ENCODE measurements at places on chromosomes 5 and 9.

GRCh38 chr9:2087500-2088313 lies 72.6 kb downstream of the SMARCA2 start:
- DNase-seq = peak; percentile 35

GRCh38 chr5:64865662-64866061 lies 96.9 kb downstream of the CWC27 start:
- DNase-seq = no peak

GRCh38 chr9:5608298-5609225 lies 20.3 kb upstream of the RIC1 start:
- no peak for DNase-seq

GRCh38 chr9:137267933-137268355 lies 9.6 kb upstream of the TOR4A start:
- DNase-seq = no peak

DNA sequence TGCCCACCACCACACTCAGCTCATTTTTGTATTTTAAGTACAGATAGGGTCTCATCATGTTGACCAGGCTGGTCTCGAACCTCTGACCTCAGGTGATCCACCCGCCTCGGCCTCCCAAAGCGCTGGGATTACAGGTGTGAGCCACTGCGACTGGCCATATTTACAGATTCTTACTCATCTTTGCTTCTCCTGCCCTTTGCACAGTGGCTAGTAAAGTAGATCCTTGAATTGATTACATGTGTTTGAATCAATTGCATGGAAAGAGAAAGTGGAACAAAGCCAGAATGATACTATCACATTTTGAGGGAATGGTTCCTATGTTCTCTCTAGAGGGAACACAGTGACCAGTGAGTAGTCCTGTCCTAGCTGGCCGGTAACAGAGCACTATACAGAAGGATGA lies 15.4 kb downstream of the KLF4 start:
- DNase-seq = no peak

DNA sequence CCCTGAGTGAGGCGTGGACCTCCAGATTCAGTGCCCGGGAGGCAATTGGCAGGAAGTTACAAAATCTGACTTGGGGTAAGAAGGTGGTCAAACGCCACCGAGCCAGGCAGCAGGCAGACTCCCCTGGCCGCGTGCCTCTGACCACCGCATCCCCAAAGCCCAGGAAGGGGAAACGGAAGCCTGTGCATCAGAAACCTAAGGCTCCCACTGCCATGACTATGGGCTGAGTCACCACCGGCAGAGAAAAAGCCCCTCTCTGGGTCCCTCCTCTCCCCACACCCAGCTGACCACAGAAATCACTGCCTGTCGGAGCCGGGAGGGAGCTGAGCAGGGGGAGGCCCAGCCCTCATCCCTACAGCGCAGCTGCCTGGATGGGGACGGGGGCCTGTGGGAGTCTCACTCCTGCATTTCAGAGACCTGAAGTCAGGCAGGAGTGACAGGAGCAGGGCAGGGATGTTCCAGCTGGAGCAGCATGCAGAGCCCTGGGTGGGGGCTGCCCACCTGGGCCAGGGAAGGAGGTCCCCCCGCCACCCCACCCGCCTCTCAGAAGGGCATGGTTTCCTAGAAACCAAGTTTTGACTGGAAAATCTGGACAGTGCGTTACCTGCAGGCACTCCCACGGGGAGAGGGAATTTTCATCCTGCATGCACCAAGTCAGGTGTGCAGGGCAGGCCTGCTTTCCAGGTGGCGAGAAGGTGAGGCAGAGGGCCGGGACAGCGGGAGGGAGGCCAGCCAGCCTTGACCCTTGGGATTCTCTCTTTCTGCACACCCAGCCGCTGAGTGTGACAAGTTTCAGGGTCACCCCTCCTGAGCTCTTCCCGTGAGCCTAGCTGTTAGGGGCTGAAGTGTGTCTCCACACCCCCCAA lies 68.2 kb downstream of the LRSAM1 start:
- no peak for DNase-seq

GRCh38 chr5:107487056-107487542 lies 183.6 kb downstream of the EFNA5 start:
- DNase-seq = no peak

- peak; percentile 40 for DNase-seq
These were observed 22.3 kb downstream of the PDE8B start for GRCh38 chr5:77232574-77233358.

DNA sequence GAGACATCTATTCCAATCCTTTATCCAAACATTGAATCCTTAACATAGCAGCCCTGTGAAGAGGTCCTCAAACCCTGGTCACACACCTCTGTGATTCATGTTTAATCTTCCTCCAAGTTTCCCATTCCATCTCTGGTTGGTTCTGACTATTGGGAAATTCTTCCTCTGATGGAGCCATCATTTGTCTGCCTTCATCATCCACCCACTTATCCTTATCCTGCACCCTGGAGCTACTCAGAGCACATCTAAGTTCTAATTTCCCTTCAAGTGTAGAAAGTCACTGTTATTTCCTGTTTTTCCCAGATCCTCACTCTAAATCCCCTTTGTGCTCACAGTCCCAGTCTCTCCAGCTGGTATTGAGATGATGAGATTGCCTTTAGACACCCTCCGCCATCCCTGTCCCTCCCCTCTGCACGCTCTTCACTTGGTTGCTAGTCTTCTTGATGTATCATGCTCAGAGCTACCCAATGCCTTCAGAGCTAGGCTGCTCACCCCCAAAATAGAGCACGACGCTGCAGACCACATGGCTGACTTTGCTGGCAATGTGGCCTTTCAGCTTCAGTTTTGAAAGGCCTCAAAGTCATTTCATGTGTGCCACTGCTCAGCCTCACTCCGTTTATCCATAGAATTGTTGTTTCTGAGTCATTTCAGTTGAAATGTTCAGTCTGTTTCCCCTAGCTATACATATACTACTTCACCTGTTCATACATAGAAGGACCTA lies 154.3 kb downstream of the PALM2AKAP2 start:
- DNase-seq = no peak

GRCh38 chr5:130890610-130891009 lies 274.4 kb downstream of the HINT1 start:
- no peak for DNase-seq

- no peak for DNase-seq
These were observed 36.5 kb downstream of the LPCAT1 start for GRCh38 chr5:1487079-1487764.

DNA sequence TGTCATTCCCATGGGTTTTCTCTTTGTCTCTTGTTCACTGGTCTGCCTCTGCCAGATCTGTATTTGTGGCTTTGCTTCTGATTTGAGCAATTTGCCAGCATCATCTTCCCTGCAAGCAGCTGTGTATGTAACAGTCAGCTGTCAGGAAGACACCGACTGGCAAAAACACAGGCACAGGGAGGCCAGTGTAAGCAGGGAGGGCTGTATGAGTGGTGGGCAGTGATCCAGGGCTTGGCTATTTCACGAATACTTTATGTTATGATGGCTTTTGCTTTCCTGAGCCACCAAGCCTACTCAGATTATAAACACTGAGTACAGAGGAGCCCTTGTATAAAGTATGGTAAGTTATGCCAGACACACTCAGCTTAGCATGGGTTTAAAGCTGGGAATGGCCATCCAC lies 11.6 kb downstream of the BNIP1 start:
- DNase-seq = no peak

DNA sequence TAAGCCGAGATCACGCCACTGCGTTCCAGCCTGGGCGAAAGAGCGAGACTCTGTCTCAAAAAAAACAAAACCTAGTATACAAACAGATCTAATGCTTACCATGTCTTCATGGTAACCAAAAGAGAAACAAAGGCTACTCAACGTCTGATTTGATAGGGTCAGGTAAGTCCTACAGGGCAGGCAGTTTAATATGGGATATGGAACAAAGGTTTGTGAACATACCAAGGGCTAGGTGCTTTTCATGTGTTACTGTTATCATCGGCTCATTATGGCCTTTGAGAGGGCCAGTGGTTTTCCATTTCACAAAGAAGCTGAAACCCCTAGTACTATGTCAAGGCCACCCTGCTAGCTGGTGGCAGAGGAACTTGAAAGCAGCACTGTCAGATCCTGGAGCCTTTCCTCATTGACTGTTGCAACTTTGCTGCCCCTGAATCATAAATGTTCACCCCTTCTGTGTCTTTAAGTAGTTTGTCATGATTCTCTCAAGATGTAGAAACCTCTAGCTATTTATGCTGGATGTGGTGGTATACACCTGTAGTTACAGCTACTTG lies 5.1 kb downstream of the IQGAP2 start:
- DNase-seq = no peak

- DNase-seq = no peak
These were observed 574.5 kb upstream of the TLE4 start for GRCh38 chr9:78997296-78997695.

GRCh38 chr5:168987543-168988300 lies 313.2 kb downstream of the SLIT3 start:
- peak; percentile 91 for DNase-seq

DNA sequence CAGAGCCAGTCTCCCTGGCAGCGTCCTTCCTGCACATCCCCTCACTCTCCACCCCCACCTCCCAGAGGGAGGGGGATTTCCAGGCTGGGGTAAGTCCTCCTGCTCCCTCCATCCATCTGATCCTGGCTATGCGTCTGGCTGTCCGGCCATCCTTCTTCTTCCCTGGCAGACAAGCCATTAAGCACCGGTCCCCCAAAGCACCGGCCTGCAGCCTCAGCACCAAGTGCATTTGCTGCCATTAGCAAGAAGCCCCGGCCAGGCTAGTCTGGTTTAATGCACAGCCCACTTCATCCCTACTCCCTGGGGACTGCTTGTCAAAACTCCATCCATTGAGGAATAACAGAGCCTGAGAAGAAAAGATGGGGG lies 208.7 kb upstream of the IER5L start:
- peak; percentile 79 for DNase-seq

DNA sequence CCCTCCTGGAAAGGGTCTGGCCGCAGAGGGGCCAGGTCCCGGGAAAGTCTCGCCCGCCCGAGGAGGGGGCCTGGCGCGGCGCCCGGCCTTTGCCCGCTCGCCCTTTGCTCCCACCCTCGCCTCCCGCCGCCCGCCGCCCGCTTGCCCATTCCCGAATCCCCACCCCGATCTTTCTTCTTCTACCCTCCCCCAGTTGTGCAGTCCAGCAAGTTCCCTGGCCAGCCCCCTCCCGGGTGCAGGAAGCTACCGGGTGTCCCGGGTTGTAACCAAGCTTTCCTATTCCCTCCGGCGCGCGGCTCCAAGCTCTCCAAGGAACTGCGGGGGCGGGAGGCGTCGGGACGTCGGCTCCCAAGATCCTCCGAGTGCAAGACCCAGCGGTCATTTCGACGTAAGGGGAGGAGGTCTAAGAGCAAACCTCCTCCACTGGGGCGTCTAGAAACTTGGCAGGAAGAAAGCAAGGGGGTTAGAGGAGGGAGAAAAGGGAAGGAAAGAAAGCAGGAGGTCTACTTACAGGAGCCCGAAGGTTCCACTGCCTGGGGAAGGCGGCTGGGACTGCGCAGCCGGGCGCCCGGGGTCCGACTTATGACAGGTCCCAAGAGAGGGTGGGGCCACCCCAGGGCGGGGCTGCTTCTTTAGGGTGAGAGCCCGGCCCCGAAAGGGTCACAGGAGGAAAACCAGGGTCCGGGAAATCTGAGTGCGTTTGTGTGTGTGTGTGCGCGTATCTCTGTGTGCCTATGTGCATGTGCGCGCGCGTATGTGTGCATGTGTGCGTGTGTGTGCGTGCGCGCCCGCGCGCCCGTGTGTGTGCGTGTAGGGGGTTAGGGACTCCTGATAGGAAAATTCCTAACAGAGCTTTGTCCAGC lies at the start of gene PTGR1:
Gene PTGR1, minus strand, starts transcription at position 556 of the 863 bp plus-strand sequence. CDS start 2,225 bp downstream, outside the sequence.
- peak; percentile 95 for DNase-seq

- no peak for DNase-seq
These were observed 209.5 kb downstream of the TSSK1B start for GRCh38 chr5:113225259-113225658.

DNA sequence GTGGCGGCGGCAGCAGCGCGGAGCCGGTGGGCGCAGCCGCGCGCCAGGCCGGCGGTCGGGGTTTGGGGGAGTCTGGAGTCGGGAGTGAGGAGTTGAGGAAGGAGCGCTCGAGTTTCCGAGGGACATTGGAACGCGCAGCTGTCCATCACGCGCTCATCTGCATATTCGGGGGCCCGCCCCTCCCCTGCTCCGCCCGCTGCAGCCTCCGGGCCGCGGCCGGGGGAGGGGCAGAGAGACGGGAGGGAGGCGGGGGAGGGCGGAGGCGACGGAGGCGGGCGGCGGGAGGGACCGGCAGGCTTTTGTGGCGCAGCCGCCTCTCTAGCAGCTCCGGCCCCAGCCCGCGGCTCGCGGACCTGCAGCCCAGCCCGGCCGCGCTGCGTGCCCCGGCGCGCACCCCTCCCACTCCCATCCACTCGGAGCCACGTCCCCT lies at the start of gene IRX2:
Gene IRX2, minus strand, starts transcription at position 86 of the 430 bp plus-strand sequence. CDS start 264 bp downstream, outside the sequence.
- peak; percentile 96 for DNase-seq

DNA sequence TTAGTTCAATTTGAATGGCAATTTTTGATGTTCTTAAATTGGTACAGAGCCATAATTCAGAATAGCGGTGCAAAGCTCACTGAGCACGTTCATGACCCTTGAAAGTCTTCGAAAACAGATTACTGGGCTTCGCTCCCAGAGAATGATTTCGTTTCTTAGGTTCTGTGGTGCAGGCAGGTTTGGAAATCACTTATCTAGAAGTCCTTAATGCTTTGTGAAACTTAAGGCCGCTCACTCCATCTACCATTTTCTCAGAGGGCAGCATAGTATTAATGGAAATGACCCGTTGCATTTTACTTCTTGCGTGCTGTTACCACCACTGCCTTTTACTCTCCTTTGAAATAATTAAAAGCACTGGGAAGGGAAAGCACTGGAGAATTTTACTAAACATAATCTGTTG lies 2.9 kb upstream of the MAT2B start:
- DNase-seq = no peak

GRCh38 chr9:98506422-98507054 lies 202.2 kb downstream of the GABBR2 start:
- DNase-seq = no peak

GRCh38 chr9:73807952-73808351 lies 656.3 kb downstream of the ANXA1 start:
- DNase-seq = no peak

- peak; percentile 67 for DNase-seq
These were observed 35.6 kb downstream of the GPR21 start for GRCh38 chr9:123069010-123069481.

DNA sequence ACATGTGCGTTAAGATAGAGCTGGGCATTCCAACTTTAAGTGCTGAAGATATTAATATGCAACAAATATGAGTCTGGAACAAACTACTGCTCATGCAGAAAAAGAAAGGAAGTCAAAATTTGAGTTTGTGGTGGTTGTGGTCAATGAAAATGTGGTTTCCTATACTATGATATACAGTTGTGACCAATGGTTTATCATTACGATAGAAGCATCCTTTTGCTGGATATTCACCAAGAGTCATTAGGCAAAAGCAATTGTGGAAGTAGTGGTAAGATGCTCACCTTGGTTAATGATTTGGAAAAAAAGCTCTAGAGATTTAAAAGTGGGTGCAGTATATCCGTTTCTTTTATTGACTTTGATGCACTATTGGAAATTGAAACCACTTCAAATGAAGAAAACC lies 1007.0 kb downstream of the NR2F1-AS1 start:
- DNase-seq = no peak

DNA sequence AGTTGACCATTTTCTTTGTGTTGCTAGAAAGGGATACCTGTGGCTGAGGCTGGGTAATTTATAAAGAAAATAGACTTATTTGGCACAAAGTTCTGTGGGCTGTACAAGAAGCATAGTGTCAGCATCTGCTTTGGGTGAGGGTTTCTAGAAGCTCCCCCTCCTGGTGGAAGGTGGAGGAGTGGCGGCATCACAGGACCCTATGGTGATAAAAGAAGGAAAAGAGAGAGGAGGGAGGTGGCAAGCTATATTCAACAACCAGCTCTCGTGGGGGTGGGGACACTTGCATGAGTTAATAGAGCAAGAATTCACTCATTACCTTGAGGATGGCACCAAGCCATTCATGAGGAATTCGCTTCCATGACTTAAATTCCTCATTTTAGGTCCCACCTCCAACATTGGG lies 2041.4 kb upstream of the CDH9 start:
- no peak for DNase-seq

GRCh38 chr9:134469041-134469875 lies 143.0 kb downstream of the RXRA start:
- DNase-seq = no peak
